ENCODE measurements at places on chromosomes 1 and 21.
A peak's percentile ranks its signal among the peaks of the same experiment; 100 is the strongest.

- no peak for DNase-seq
Measured at GRCh38 chr1:47684964-47685762, 247.3 kb downstream of the FOXD2 start.

GRCh38 chr1:200979574-200980451 is 43.7 kb downstream of the KIF21B start:
- DNase-seq: peak; percentile 47

DNA sequence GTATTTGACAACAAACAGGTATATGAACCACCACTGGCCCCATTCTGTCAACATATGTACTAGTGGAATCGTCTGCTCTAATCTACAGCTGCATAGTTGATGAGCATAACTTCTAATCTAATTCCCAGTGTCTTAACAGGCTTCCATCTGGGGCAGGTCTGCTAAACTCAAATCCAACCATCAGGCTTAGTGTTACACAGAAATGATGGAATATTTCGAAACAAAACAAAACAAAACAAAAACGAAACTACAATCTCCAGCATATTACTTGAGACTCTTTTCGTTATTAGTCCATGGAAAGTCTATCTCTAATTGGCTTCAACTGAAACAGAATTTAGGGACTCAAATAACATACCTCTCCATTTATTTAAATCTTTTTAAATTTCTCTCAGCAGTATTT is 37.6 kb downstream of the DIPK1A start:
- no peak for DNase-seq

DNA sequence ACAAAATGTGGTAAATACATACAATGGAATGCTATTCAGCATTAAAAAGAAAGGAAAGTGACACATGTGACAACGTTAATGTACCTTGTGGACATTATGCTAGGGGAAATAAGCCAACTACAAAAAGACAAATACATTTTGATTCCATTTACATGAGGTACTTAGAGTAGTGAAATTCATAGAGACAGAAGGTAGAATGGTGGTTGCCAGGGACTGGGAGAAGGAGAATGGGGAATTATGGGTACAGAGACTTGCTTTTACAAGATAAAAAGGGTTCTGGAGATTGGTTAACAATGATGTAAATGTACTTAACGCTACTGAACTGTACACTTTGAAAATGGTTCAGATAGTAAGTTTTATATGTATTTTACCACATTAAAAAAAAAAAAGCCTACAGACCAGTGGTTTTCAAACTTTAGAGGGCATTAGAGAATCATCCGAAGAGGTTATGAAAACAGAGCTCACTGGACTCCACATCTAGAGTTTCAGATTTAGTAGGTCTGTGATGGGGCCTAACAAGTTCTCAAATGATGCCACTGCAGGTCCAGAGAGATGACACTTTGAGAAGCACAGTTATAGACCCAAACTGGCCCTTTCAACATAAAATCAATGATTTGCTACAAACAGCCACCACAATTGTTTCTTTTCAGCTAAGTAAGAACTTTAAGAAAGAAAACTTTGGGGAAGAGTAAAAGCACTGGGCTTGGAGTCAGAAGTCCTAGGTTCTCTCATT is 9.6 kb upstream of the ADCY10 start:
- DNase-seq: no peak

- DNase-seq: no peak
Measured at GRCh38 chr21:37658817-37659458, 257.3 kb downstream of the KCNJ6 start.

DNA sequence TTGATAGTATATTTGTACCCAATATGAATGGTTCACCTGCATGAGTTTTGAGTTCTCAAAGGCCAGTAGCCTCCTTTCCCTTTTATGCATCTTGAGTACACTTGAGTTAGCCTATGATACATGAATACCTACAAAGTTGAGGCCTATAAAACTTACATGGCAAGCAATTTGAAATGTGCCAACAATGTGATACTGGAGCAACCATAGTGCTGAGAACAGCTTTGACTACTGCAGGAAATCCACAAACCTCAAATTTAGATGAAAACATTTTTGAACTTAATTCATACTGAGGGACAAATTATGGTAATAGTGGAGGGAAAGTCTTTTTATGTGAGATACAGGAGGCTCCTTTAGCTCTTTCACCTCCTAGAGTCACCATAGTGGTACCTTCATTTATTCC is 37.4 kb downstream of the LEPR start:
- DNase-seq: no peak

DNA sequence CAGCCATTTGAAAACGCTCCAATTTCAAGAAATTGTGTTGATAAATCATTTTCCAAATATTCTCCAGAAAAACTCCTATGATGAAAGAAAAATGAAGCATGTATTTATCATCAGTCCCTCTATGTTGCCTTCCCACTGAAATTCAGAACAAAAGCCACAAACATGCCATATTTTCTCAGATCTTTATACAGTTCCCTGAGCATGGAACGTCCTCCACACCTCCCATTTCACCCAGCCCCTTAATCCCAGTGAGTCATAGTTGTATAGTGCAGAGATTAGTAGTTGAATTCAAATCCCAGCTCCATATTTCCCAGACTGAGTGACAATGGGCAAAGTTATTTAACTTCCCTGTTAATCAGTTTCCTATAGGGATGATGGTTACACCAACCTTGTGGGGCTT is 20.6 kb upstream of the NPL start:
- DNase-seq: no peak

- DNase-seq: no peak
Measured at GRCh38 chr1:38815903-38816627, 43.5 kb downstream of the RRAGC start.

DNA sequence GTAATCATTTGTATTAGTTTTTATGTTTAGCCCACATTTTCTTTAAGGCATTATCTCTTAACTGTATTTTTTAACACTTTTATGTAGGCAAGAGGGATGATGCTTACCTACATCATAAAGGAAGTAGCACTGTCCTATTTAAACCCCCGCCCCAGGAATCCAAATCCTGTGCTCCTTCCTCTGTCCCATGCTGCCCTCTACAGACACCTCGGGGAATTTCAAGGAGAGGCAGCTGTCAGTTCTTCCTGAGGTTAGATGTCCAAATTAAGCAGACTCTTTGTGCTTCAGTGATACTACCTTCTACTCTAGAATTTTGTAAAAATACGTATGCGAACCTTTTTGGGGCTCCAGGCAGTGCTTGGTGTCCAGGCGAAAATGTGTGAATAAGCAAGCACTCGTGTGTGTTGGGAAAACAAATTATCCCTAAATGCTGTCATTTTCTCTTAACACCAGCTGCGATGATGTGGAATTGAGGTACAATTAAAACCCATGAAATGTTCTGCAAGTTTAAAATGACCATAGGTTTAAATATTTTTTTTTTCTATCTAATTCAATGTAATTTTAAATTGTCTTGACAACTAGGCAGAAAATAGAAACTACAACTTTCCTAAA is 19.2 kb downstream of the CRCT1 start:
- DNase-seq: no peak

DNA sequence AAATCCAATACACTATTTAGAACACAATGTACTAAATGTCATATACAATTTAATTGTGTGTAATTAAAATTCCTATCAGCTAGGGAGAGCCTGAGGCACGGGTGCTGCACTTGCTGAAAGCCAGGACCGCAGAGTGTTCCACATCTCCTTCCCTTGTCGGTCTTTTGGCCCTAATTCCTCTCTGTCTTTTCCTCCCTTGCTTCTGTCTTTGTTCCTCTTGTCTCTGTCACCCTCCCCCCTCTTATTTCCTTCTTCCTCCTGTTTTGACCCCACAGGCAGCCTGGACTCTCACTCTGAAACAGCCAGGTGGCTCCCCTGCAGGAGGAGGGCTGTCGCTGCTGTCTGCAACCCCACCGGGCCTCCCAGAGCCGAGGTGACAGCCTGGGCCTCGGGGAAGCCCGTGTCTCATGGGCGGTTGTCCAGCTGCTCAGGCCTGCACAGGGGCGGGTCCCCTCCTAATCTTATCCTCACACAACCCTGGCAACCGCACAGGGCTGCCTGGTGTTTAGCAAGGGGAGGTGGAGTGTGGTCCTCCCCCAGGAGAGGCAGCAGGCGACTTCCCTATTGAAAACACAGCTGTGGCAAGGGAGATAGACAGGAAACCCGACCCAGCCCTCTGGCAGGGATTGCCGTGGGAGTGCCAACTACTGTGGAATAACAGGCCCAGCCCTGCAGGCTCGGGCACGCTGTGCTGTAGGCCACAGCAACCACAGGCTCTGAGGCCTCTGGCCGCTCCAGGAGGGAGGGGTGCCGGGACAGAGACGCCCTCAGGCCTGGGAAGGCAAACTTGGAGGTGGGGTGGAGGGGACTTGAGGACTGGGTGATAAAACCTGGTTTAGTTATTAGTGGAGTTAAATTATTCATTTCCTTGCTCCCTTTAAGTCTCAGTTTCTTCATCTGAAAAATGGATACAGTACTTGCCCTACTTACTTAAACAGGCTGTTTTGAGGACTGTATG is 68.8 kb upstream of the WDR26 start:
- no peak for DNase-seq

DNA sequence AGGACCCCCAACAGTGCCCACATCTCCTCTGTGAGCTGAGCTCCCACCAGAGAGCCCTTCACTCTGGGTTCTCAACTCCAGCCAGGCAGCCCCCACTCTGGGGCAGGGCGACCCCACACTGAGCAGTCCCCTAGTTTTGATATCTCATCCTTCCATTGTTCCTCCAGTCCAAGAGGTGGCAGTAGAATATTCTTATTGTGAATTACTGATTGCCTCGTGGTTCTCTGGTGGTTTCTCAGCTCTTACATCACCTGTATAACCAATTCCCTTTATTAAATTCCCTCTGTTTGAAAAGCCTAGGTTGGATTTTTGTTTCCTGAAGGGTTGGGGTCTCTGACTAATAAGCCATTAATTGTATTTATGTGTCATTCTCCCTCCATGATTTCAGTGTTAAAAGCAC is 407.5 kb downstream of the SETD4 start:
- no peak for DNase-seq

DNA sequence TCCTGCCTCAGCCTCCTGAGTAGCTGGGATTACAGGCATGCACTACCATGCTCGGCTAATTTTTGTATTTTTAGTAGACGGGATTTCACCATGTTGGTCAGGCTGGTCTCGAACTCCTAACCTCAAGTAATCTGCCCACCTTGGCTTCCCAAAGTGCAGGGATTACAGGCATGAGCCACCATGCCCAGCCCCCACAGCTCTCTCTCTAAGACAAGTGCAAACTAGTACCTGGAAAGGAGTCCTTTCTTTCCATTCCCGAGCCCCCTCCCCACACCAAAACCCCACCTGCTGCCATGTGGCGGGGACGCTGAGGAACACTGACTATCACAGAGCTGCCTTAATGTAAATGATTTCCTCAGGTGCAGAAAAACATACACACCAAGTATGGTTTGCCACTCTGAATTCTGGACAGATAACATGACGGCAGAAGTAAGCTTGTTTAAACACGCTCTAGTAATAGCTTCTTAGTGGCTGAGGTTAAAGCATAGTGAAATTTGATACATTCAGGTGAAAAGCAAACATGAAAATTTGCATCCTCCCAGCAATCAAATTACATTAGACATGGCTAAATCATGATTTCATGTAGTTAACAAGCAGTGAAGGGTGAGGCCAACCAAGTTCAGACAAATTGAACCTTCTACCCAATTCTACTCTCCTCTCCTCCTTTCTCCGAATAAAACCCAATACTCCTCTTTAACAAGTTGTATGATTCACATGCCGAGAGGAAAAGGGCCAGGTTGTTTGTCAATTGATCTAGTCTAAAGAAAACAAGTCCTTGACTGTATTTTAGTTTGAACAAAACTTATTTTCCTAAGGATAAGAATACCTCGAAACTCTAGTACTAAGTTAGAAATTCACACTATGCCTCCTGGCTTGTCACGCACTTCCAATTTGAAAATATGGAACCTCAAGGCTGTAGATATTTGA is 19.8 kb downstream of the ERRFI1 start:
- no peak for DNase-seq

GRCh38 chr21:34889320-34889675 is 159.8 kb downstream of the RUNX1 start:
- DNase-seq: peak; percentile 39

GRCh38 chr1:32464191-32464715 is 619 bp upstream of the ZBTB8B start:
- DNase-seq: no peak

DNA sequence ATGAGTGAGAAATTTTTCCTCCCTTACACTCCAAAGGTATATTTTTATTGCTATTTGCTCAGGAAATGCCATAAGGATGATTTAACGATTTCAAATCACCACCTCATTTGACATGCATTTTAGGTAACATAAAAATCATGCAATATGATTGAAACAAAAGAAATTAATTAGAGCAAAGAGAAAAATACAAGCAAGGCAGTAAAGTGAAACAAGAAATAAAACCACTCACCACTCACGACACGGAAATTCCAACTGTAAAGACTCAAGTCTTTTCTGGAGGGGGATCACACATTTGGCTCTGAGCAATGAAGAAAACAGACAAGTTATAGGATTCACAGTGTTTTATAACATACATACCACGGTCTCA is 86.8 kb upstream of the ARHGAP29 start:
- no peak for DNase-seq

GRCh38 chr1:12504601-12505000 is 113.4 kb downstream of the DHRS3 start:
- DNase-seq: no peak

DNA sequence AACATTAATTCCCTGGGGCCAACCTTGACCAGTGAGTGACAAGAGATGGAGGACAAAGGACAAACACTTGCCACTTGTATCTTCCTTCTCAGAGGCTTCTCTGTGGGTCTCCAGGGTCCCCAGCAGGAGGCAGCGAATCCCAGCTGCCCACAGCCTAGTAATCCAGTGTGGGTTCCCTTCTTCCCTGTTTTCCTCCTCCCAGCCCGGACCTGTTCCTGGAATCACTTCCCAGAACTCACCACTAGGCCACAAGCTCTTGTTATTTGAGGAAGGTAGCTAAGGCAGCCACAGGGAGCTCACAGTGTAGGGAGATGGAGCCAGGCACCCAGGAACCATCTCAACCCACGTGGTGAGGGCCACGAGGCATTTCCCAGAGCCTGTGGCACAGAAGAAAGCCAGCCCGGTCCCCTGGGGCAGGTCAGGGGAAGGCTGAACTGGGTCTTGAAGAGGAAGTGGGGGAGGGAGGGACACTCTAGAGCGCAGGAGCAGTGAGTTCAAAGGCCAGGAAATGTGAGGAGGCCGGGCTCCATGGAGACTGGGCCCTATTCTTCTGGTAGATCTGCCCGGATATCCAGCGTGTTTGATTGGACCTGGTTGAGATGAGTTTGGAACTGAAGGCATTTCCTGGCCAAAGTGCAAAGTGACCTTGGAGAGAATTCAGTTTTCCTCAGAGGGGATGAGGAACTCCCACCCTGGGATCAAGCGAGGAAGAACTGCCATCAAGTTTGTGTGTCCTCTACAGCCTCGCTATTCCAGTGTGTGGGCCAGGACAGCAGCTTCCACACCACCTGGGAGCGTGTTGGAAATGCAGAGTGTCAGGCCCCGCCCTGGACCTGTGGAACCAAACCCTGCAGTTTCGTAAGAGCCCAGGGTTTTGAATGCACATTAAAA is 20.3 kb upstream of the C2CD2 start:
- DNase-seq: peak; percentile 5

GRCh38 chr1:62727656-62728407 is 39.6 kb upstream of the DOCK7 start:
- no peak for DNase-seq

GRCh38 chr21:37415939-37416338 is 49.4 kb downstream of the DYRK1A start:
- DNase-seq: no peak

GRCh38 chr1:19661721-19662228 is 2.9 kb upstream of the HTR6 start:
- DNase-seq: no peak
